ENCODE measurements at places on chromosomes 13 and 19. TPM values are rescaled to one million over a fixed set of nuclear protein-coding genes. Genes with fewer than 3 reads are reported as not detected.

Gene SPINT2
- 8.7 TPM for total RNA-seq

Gene RABAC1
- 152 TPM for total RNA-seq

Gene SPACA4
- total RNA-seq, result not detected

Gene LILRA2
- not detected for total RNA-seq

Gene CTU1
- total RNA-seq, result 6.9 TPM

Gene KIR2DL3
- not detected for total RNA-seq

Gene CYTH2
- total RNA-seq, result 25.8 TPM

Gene ZNF665
- 6.3 TPM for total RNA-seq

Gene ZNF681
- 0.66 TPM for total RNA-seq

Gene FGF14
- 7.8 TPM for total RNA-seq

Gene ZNF763
- total RNA-seq, result 2.5 TPM

- no peaks in the 10 kb centered on the region for H3K36me3 ChIP-seq
- peak; percentile 18 for DNase-seq
- H3K27ac ChIP-seq, result no peak overlapping the region
These were observed 1066.7 kb upstream of the PCDH20 start for GRCh38 chr13:62482351-62482750.

GRCh38 chr19:2391118-2391725, 31.2 kb downstream of the TMPRSS9 start:
- H3K36me3 ChIP-seq, result no peaks in the 10 kb centered on the region
- H3K27ac ChIP-seq, result no peak overlapping the region
- no peak overlapping the region for H3K4me3 ChIP-seq

DNA sequence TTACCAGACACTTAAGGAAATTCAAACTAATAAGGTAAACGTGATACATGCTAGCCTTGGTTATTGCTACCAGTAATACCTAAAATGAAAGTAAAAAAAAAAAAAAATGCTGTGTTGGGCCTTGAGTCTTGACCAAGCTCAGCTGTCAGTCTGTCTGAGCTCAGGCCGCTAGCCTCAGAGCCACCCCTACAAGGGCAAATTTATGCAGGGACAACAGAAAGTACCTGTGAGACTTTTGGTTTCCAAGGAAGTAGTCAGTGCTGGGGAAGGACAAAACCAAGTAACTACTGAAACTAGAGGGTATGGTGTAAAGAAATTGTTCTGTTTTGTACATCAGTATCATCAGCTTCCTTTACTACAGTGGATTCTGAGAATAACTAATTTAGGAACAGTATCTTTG, 134.3 kb upstream of the SLITRK5 start:
- no peak overlapping the region for H3K4me3 ChIP-seq
- no peak for DNase-seq
- H3K27me3 ChIP-seq, result no peaks in the 10 kb centered on the region

DNA sequence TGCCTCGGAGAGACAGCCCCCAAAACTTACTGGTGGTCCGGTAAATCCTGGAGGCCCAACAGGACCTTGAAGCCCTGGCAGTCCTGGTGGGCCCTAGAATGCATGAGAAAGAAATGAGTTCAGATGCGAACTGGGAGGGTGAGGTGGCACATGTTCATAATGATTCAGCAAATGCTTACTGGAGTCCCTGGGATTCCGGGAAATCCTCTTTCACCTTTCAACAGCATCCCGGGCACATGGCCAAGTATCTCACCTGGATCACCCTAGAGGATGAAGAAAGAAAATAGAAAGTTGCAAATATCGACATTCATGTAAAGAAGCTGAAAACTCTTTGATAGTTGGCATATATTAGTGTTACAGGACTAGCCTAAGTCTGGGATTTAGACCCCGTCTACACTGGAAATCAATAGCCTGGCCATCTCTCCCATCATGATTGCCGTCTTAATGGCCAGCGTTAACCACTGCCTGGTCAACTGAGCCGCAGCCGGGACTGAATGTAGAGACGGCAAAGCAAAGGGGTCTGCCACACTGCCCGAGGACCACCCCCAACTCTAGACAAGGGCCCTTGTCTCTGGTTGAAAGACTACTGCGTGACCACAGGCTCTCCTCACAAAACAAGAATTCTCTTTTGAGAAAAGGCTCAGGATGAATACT, 96.9 kb downstream of the COL4A1 start:
- DNase-seq, result no peak
- H3K4me1 ChIP-seq, result no peaks in the 10 kb centered on the region
- H3K36me3 ChIP-seq, result peaks cover 5% of the 10 kb centered on the region
- H3K27me3 ChIP-seq, result no peaks in the 10 kb centered on the region

- no peak overlapping the region for H3K27ac ChIP-seq
- DNase-seq, result peak; percentile 3
- H3K4me3 ChIP-seq, result no peak overlapping the region
- no peaks in the 10 kb centered on the region for H3K36me3 ChIP-seq
- H3K4me1 ChIP-seq, result no peaks in the 10 kb centered on the region
- no peaks in the 10 kb centered on the region for H3K27me3 ChIP-seq
These were observed 72.7 kb downstream of the ZNF254 start for GRCh38 chr19:24159707-24160106.

DNA sequence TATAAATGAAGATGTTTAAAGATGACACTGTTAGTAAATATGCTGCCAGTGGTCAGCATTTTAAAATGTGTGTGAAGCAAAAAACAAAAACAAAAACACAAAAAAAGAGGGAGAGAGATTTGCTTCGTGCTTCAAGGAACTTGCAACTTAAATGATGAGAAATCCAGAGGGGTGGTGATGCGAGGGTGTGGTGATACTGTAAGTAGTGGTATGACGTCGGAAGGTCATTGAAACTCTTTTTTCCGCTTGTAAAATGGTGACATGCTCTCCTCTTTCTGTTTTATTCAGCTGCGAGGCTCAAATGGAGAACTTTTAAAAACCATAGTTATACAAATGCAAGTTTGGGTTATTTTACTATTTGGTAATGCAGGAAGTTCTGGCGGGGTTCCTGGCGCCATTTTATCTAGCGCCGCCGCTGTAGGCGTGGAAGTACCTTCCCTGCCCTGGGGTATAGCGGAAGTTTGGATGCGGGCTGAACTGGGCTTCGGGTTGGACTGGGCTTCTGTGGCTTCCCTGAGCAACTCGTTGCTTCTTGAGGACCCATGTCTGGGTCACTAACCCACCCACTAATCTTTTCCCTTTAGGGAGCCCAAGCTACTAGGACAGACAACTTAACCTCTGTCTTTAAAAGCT, 34.8 kb downstream of the DGKH start:
- H3K4me1 ChIP-seq, result no peaks in the 10 kb centered on the region
- no peak overlapping the region for H3K27ac ChIP-seq
- no peak overlapping the region for H3K4me3 ChIP-seq
- no peak for DNase-seq
- no peaks in the 10 kb centered on the region for H3K27me3 ChIP-seq

DNA sequence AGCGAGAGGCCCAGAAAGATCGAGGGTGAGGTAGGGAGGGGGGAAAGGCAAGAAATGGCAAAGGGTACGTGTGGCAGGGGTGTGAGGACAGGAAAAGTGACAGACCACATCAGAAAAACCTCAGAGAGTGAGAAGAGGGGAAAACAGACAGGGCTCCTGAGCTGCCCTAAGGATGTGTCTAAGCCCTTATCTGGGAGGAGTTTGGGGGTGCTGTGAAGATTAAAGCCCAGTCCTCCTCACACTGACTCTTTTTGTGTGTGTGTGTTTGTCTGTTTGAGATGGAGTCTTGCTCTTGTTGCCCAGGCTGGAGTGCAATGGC, 703 bp upstream of the PTH2 start:
- no peaks in the 10 kb centered on the region for H3K4me1 ChIP-seq
- H3K27me3 ChIP-seq, result peaks cover 83% of the 10 kb centered on the region
- no peaks in the 10 kb centered on the region for H3K36me3 ChIP-seq
- no peak overlapping the region for H3K4me3 ChIP-seq

- peak; percentile 20 for DNase-seq
- no peak overlapping the region for H3K4me3 ChIP-seq
- H3K27ac ChIP-seq, result no peak overlapping the region
- no peaks in the 10 kb centered on the region for H3K4me1 ChIP-seq
These were observed 37.7 kb downstream of the GSX1 start for GRCh38 chr13:27830010-27830409.

- H3K4me1 ChIP-seq, result peaks cover 29% of the 10 kb centered on the region
- H3K36me3 ChIP-seq, result no peaks in the 10 kb centered on the region
- H3K4me3 ChIP-seq, result peak overlapping the region; percentile 73
- no peak for DNase-seq
These were observed 2.8 kb downstream of the ACTN4 start for GRCh38 chr19:38650172-38650775.

DNA sequence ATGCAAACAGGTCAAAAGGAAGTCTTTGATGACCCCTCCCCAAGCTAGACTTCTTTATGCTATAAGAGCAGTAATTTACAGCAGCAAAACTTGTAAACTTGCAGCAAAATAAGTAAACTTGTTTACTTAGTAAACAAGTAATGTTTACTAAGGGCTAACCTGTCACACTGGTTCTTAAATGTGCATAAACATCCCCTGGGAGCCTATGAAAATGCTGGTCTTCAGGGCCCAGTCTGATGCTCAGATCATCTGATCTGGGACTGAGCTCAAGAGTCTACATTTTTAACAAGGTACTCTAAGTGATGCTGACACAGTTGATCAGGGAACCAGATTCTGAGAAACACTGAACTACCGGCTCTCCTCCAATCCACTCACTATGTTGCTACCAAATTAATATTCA, 53.4 kb downstream of the MTMR6 start:
- H3K4me1 ChIP-seq, result no peaks in the 10 kb centered on the region
- no peaks in the 10 kb centered on the region for H3K36me3 ChIP-seq

- H3K27ac ChIP-seq, result no peak overlapping the region
- H3K4me1 ChIP-seq, result peaks cover 5% of the 10 kb centered on the region
- DNase-seq, result no peak
- H3K36me3 ChIP-seq, result peaks cover 26% of the 10 kb centered on the region
- H3K4me3 ChIP-seq, result no peak overlapping the region
These were observed 1.3 kb upstream of the TEKTIP1 start for GRCh38 chr19:3537438-3538240.

- H3K36me3 ChIP-seq, result no peaks in the 10 kb centered on the region
- no peaks in the 10 kb centered on the region for H3K27me3 ChIP-seq
These were observed 35.1 kb downstream of the RNF6 start for GRCh38 chr13:26186995-26187394.

- peaks cover 32% of the 10 kb centered on the region for H3K36me3 ChIP-seq
- H3K4me3 ChIP-seq, result no peak overlapping the region
- H3K27ac ChIP-seq, result no peak overlapping the region
- no peak for DNase-seq
- H3K27me3 ChIP-seq, result no peaks in the 10 kb centered on the region
- no peaks in the 10 kb centered on the region for H3K4me1 ChIP-seq
These were observed 8.8 kb downstream of the DCAF15 start for GRCh38 chr19:13960863-13961784.

- H3K36me3 ChIP-seq, result no peaks in the 10 kb centered on the region
- no peak for DNase-seq
- no peaks in the 10 kb centered on the region for H3K4me1 ChIP-seq
These were observed 502.8 kb downstream of the COG6 start for GRCh38 chr13:40158218-40158617.

- H3K27me3 ChIP-seq, result no peaks in the 10 kb centered on the region
- peaks cover 16% of the 10 kb centered on the region for H3K36me3 ChIP-seq
- no peak for DNase-seq
- H3K27ac ChIP-seq, result no peak overlapping the region
- H3K4me3 ChIP-seq, result no peak overlapping the region
These were observed 59.5 kb downstream of the TNFRSF19 start for GRCh38 chr13:23629566-23630272.

DNA sequence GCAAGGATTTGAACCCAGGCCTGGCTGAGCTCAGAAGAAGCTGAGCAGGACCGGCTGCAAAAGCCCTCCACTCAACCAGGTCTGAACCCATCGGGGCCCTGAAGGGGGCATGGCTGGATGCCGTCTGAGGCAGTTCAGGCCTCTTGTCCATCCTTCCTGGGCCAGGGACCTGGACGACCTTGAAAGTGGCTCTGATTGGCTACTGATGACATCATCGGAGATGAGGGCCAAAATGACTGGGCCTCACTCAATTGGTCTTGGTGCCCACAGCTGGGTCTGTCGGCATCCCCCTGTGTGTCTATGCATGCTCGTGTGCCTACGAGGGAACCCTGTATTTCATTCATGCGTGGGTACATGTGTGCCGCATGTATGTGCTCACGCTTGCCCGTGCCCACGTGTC, 71.8 kb downstream of the PTPRS start:
- H3K4me3 ChIP-seq, result no peak overlapping the region
- no peaks in the 10 kb centered on the region for H3K27me3 ChIP-seq
- no peaks in the 10 kb centered on the region for H3K4me1 ChIP-seq
- H3K27ac ChIP-seq, result no peak overlapping the region
- H3K36me3 ChIP-seq, result peaks cover 9% of the 10 kb centered on the region

GRCh38 chr13:40149611-40150274, 494.3 kb downstream of the COG6 start:
- DNase-seq, result peak; percentile 91
- H3K36me3 ChIP-seq, result no peaks in the 10 kb centered on the region
- no peak overlapping the region for H3K4me3 ChIP-seq
- H3K27ac ChIP-seq, result no peak overlapping the region

DNA sequence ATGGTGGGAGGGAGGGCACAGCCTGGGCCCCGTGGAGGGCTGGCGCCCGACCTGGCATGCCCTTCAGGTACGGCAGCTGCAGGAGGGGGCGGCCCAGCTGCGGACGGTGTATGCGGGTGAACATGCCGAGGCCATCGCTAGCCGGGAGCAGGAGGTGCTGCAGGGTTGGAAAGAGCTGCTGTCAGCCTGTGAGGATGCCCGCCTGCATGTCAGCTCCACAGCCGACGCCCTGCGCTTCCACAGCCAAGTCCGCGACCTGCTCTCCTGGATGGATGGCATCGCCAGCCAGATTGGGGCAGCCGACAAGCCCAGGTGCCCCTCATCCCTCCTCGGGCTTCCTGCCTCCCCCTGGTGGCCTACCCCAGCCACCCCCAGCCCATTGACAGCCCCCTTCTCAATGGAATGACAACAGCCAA, 16.6 kb upstream of the SHKBP1 start:
- H3K27me3 ChIP-seq, result no peaks in the 10 kb centered on the region
- no peaks in the 10 kb centered on the region for H3K4me1 ChIP-seq
- H3K27ac ChIP-seq, result no peak overlapping the region
- no peak for DNase-seq
- no peak overlapping the region for H3K4me3 ChIP-seq

- no peaks in the 10 kb centered on the region for H3K4me1 ChIP-seq
- no peak overlapping the region for H3K4me3 ChIP-seq
- no peak for DNase-seq
- H3K27me3 ChIP-seq, result no peaks in the 10 kb centered on the region
These were observed 293.3 kb downstream of the DLEU7 start for GRCh38 chr13:50550151-50550550.

DNA sequence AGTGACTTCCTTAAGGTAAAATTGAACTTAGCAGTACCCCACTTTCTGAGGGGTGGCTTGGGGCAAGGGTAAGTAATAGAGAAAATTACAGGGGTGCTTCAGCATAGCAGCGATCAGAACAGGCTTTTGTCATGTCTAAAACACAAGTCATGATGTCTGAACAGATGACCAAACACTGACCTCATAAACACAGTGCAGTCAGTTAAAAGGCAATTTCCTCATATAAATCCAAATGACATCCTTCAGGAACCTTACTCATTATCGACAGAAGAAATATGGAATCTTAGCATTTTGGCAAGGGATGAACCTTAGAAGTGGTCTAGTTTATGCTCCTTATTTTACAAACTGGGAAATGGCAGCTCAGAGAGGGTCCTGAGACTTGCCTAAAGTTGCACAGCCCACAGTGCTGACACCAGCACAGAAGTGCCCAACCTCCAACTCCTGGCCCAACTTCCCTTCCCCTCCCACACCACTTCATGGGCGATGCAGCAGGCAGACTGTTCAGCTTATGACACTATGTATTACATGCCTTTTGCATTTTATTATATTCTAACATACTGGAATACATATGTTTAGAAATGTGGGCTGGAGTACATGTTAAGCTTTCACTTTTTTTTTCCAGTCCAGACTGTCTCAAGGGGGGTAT, 3.6 kb downstream of the GJA3 start:
- H3K4me3 ChIP-seq, result no peak overlapping the region
- no peak overlapping the region for H3K27ac ChIP-seq
- H3K27me3 ChIP-seq, result peaks cover 8% of the 10 kb centered on the region
- H3K36me3 ChIP-seq, result no peaks in the 10 kb centered on the region
